ENCODE measurements at places on chromosomes 13 and 19. TPM values are rescaled to one million over a fixed set of nuclear protein-coding genes. Genes with fewer than 3 reads are reported as not detected.

The FLT1 gene
- total RNA-seq, result 110 TPM

The ELANE gene
- not detected for total RNA-seq

The SERP2 gene
- total RNA-seq, result 0.35 TPM

The OVOL3 gene
- total RNA-seq, result not detected

The MYO1F gene
- 0.25 TPM for total RNA-seq

The RXFP2 gene
- total RNA-seq, result not detected

The LYL1 gene
- 45.2 TPM for total RNA-seq

The CFD gene
- 0.49 TPM for total RNA-seq

The SMAD9 gene
- total RNA-seq, result 5.0 TPM

The KANK3 gene
- total RNA-seq, result 18.4 TPM

The GARIN5A gene
- total RNA-seq, result not detected

The TPTE2 gene
- total RNA-seq, result not detected

The ZNF229 gene
- total RNA-seq, result 15.2 TPM

The IL12RB1 gene
- total RNA-seq, result 0.18 TPM

The A1BG gene
- 5.3 TPM for total RNA-seq

Measured in pulmonary artery endothelial cell (primary cell).